Naive thymus-derived CD4-positive, alpha-beta T cell (primary cell): ENCODE measurements at places on chromosomes 13 and 19.

- DNase-seq: no peak
Measured at GRCh38 chr13:44331912-44332851, 41.4 kb upstream of the SERP2 start.

- no peak for DNase-seq
Measured at GRCh38 chr13:96499656-96500055, 409.7 kb downstream of the HS6ST3 start.

GRCh38 chr19:40235238-40236025, 8.9 kb upstream of the CCNP start:
- no peak for DNase-seq

GRCh38 chr19:388691-389090, 20.3 kb downstream of the C2CD4C start:
- no peak for DNase-seq

GRCh38 chr19:30402436-30403202, 30.4 kb downstream of the ZNF536 start:
- no peak for DNase-seq

DNA sequence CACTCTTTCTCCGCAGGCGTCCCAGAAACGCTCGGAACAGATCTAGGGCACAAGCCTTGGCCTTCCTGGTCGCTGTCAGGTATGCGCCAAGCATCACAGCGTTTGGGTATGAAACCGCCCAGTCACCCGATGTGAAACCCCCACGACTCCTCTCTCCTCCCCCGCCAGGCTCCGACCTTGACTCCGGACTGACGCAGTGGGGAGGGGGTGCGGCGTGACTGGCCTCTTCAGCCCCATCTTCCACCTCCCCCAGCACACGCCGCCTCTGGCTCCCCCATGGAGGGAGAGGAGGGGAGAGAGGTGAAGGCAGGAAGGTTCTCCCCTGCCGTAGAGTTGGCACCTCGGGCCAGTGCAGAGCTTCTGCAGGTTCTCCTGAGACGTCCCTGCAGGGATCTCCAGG, 22.0 kb upstream of the ARHGEF7 start:
- DNase-seq: no peak

DNA sequence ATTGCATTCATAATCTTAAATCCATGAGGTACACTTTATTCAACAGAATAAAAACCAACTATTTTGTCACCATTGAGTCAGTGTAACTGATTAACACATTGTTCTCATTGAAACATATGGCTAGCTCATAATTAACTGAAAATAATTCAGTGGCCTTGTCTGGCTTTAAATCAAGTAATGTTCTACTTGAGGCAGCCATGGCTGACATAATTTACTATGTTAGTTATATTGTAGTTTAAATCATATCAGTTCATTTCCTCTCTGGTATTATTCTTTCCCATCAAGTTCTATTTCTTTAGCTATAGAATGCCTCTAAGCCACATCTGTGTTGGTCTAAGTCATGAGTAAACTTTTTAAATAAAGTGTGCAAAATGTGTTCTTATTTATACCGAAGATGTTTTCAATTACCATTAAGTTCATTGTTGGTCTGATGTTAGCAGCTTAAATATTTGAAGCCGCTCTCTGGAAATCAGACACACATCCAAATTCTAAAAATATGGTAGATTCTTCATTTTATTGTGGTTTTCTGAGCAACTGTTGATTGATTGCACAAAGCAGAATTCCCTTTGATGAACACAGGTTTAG, 393.7 kb downstream of the GPC6 start:
- DNase-seq: no peak
